NAMALWA (cell line): ENCODE measurements at places on chromosomes 2 and 18.
A peak's percentile ranks its signal among the peaks of the same experiment; 100 is the strongest.

DNA sequence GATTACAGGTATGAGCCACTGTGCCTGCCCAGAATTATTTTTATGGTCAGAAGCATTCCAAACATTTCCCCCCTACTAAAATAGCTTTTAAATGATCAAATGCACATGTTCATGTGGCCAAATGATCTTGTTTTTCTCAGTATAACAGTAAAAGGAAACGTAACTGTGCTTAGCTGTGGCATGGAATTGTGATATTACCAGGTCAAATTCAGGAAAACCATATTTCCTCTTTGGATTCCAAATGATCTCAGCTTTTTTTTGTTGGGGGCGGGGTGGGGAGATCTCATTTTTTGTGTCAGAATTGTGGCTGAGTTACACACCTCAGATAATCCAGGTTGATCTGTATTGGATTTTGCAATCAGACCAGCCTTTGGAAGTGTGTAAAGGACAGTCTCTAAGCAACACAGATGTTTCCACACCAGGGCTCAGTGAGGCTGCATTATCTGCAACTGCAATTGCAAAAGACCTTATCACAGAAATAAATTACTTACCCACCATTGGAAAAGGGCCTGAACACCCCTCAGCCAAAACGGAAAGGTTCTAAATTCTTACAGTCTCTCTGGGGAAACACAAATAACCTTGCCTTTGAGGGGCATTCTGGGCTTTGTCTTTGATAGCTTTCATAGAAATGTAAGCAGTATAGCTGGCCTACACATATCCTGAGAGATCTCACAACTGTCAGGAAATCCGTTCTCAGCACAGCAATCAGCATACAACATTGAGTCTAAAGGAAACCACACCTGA lies 8.4 kb downstream of the CASP10 start:
- no peak for DNase-seq

GRCh38 chr2:134459706-134460406 lies 206.0 kb downstream of the MGAT5 start:
- DNase-seq, result no peak

DNA sequence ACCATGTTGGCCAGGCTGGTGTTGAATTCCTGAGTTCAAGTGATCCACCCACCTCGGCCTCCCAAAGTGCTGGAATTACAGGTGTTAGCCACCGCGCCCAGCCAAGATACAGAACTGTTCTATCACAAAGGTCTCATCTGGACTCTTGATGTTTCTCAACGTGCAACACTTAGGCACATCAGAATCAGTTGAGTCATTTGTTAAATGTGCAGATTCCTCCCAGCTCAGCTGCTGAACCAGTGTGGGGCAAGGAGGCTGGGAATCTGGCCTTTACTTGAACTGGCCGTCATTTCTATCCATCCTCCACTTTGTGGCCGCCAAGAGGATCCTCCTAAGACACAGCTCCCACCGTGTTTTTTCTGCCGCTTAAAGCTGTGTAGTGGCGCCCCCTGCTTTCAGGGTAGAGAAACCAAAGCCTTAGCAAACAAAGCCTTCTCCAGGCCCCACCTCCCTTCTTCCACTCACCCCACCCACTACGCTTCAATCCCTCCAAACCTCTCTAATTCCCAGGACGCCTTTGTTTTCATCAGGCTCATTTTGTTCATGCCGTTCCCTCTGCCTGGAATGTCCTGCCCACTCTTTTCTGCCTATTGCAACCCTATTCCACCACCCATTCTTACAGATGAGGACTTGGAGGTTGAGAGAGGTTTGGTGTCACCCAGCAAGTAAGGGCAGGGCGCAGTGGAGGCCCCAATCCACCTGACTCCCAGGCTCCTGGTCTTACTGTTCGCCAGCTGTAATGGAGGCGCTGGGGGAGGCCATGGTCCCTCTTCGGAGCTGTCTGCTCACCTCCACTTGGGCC lies 776 bp upstream of the SPEG start:
- DNase-seq, result peak; percentile 60

- no peak for DNase-seq
Measured at GRCh38 chr2:69250981-69251380, 136.0 kb downstream of the GFPT1 start.

- no peak for DNase-seq
Measured at GRCh38 chr2:121663434-121663833, 14.2 kb upstream of the CLASP1 start.

- no peak for DNase-seq
Measured at GRCh38 chr2:19301706-19302105, 56.7 kb downstream of the OSR1 start.

- no peak for DNase-seq
Measured at GRCh38 chr2:36355151-36355889, at the start of gene CRIM1. Gene CRIM1 (plus strand): TSS chr2:36355778. CDS start chr2:36356293, 515 bp downstream.

GRCh38 chr2:38427054-38427453 lies 50.0 kb upstream of the ATL2 start:
- DNase-seq, result no peak

DNA sequence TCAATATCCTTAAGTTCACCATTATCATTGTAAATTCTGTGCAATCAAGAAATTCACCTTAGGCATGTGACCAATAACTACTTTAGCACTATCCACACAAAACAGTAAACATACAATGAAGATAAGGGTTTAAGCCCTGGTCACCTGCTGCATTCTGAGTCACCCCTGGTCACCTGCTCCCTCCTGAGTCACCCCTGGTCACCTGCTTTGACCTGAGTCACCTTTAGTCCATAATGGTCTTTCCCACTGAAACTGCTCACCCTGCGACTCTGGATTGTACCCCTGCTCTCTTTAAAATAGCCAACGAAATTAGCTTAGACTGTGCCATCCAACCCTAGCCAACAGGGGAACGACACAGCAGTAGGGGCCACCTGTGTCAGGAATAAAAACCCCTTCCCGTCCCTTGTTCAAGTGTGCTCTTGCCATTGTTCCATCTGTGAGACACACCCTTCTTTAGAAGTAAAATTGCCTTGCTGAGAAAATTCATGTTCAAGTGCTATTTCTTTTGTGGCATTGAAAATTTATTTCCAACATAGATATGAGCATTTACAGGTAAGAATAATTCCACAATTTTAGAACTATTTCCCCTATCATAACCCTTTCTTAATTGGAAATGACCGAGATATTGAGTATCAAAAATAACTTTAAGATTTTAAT lies 902.8 kb downstream of the DSC3 start:
- DNase-seq, result no peak

DNA sequence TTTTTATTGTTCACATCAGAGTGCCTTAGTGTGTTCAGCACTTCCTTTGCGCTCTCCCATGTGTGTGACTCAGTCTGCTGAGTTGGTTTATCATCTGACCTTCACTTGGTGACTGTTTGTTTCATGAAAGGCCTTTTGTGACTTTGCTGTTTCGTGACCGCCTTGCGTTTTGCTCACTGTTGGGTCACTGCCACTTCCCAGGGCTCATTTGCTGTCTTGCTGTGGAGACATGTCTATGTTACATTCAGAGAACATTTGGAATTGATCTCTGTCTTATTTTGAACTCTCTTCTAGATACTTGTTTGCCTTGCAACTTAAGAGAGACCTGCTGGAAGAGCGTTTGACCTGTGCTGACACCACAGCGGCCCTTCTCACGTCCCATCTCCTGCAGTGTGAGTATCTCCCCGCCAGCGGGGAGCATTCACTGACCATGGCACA lies 54.7 kb downstream of the FARP2 start:
- no peak for DNase-seq

- no peak for DNase-seq
Measured at GRCh38 chr18:941331-941730, 36.7 kb downstream of the ADCYAP1 start.

DNA sequence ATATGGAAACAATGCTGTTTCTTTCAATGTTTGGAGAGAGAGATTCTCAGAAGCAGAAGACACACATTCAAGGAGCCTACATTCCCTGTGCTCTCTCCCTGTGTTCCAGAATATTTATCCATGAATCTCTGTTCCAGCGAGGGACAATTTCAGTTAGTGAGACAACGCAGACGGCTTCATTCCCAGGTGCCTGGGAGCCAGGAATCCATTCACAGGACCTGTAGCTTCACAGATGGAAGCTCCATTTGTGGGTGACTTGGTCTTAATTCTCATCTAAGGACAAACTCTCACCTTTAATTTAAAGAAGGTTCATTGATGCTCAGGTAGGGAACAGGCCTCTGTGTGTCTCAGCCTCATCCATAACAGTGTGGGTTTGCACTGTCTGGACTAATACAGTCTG lies 1156.6 kb downstream of the RPIA start:
- DNase-seq, result no peak

DNA sequence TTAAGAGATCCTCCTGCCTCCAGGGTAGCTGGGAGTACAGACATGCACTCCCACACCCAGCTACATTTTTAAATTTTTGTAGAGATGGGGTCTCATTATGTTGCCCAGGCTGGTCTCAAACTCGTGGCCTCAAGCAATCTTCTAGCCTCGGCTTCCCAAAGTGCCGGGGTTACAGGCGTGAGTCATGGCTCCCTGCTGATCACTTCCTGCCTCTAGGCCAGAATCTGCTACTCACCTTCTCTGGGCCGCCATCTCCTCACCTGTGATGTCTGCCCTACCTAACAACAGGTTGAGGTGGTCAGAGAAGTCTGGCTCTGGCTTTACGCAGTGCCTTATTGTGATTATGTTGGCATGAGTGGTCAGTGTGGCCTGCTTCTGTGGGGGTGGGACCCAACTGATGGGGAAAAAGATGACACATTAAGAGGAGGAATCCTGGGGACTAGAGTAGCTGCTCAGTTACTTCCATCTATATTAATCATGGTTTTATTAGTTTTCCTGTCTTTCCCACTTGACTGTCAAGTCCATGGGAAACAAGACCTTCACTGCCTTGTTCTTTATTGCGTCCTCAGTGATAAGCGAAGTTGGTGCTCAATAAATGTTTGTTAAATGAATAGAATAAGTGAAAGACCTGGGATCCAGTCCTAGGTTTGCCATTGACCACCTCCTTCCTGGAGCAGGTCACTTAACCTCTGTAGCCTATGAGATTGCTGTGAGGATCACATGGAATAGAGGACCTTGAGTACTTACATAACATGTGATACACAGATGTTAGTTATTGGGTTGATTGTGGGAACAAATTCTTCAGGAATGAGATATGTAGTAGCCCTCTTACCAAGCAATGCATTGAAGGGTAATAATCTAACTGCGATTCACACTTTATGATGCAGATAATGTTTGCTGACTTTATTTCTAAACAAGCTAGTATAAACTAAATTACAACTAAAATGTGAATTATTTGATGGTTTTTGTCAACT lies 15.7 kb downstream of the KCTD1 start:
- DNase-seq, result no peak

DNA sequence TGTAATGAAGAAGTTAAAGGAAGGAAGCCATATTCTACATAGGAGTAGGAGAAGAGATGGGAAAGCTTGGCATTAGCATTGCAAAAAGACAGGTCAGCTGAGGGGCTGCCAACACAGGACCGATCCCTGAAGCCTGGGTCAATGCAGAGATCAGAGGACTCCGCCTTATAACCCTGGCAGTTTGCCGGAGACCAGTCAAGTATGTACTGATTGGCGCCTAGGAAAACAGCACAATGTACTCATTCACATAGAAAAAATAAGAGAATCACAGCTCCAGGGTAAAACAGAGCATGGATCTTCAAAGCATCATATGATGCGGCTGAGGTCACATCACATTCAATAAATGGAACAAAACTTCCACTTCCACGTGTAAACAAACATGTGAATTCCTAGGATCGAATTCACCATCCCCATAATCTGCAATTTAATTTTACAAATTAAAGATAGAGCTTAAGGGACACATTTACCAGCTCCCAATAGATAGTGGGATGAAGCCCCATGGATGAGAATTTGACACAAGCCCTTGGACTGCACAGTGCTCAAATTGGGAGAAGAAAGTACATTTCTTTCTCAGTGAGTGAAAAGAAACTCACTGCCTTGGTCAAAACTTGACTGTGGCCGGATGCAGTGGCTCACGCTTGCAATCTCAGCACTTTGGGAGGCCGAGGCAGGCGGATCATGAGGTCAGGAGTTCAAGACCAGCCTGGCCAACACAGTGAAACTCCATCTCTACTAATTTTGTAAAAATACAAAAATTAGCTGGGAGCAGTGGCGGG lies 135.0 kb upstream of the KLHL14 start:
- no peak for DNase-seq

GRCh38 chr18:34647251-34647650 lies 62.8 kb upstream of the DTNA start:
- peak; percentile 90 for DNase-seq

- no peak for DNase-seq
Measured at GRCh38 chr2:119596638-119597037, 52.4 kb downstream of the CFAP221 start.

DNA sequence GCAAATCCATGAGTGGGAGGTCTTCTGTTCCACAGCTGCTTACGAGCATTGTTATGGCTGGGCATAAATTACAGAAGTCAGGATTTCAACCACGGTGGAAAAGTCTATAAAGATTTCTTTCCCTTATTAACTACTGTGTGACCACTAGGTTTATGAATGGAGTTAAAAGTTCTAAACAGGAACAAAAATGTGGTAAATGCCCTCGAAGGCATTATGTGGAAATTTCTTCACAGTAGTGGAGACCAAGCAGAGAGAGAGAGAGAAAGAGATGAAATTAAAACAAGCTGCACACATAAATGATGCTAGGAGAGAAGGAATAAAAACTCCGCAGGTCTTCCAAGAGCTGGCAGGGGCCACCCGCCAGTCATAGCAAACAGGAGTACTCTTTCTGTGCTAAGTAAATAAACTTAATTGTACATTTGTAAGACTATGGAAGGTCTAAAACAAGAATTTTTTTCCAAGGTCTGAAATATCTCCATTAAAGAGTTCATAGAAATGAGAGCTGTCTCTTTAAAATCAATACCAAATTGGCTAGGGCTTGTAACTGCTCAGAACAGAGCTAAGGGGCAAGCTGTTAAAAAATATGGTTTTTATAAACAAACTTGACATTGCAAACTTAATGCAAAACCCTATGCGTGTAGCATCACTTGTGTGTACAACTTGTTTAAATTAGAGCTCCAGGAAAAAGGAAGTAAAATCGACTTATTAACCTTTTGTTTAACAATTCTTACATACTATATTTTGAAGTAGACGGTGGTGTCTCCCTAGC lies 438.2 kb downstream of the MEIS1 start:
- DNase-seq, result no peak

- no peak for DNase-seq
Measured at GRCh38 chr2:59910166-59910565, 643.3 kb downstream of the BCL11A start.

- no peak for DNase-seq
Measured at GRCh38 chr2:200351815-200352214, 45.3 kb downstream of the SPATS2L start.

DNA sequence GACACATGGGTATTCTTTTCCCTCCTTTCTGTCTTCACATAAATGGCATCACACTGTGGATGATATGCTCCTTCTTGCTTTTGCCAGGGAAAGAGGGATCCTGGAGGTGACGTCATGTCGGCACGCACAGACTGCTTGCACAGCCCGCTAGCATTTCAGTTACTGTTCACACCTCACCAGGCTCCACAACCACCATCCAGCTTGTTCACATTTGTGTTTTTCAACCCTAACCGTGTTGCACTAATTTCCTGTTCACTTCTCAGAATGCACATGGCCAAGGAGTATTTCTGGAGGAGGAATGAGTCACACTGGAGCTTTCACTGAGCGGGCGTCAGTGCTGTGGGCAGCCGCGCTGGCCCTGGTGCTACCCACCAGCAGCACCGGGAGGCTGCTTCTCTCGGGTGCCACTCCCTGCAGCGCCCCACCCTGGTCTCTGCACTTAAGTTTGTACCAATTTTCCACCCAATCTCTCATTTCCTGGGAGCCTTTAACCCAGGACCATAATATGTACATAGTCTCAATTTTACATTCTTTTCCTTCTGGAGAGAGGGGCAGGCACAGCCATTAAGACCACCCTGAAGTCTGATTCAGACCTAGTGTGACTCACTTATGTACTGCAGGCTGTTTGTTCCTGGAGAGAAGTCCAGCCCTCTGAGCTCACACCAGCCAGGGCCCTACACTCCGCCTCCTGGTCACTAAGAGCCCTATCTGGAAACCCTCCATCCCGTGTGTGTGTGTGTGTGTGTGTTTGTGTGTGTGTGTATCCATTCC lies 65.1 kb downstream of the MBP start:
- DNase-seq, result no peak
